ENCODE measurements at places on chromosomes 5 and 9. TPM values are rescaled to one million over a fixed set of nuclear protein-coding genes. Genes with fewer than 3 reads are reported as not detected.

TTC16 gene
- 0.16 TPM for total RNA-seq

KIF24 gene
- 0.32 TPM for total RNA-seq

MEIKIN gene
- total RNA-seq = 3.4 TPM

RNF208 gene
- total RNA-seq = 2.2 TPM

FRMPD1 gene
- total RNA-seq = not detected

WDR31 gene
- 2.1 TPM for total RNA-seq

HSPB3 gene
- total RNA-seq = 1.5 TPM

PAEP gene
- total RNA-seq = not detected

EGFLAM gene
- 14.4 TPM for total RNA-seq

PCDHA11 gene
- 0.27 TPM for total RNA-seq

YTHDC2 gene
- total RNA-seq = 37.6 TPM

IFNA13 gene
- not detected for total RNA-seq

C9orf43 gene
- total RNA-seq = not detected

OGN gene
- total RNA-seq = 175 TPM

BRD8 gene
- total RNA-seq = 36.0 TPM

SLC45A2 gene
- total RNA-seq = 0.54 TPM

PCDHGC3 gene
- total RNA-seq = 116 TPM

KIF4B gene
- total RNA-seq = 0.06 TPM

Data from aorta (tissue), 5 donors.